Activated CD4-positive, alpha-beta T cell treated with anti-CD3 and anti-CD28 coated beads, Interleukin-2, amount 50 U/mL, for 24 hours (primary cell): ENCODE measurements at places on chromosomes 13 and 19.

DNA sequence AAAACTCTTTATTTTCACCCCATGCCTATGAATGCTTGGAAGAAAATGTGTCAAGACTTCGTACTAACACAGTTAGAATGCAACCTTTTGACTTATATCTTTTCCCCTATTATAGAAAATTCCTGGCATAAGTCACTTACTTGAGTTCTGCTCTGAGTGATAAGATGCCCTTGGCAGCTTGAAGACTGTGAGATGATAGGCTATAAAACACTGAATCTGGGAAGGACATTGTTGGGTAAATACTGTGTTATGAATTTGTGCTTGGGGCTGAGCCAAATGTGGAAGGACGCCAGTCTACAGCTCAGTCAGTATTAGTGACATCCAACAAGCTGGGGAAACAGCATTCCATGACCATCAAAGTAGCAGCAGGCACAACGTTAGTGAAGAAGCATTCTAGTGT lies 368.0 kb upstream of the SGCG start:
- DNase-seq: no peak

DNA sequence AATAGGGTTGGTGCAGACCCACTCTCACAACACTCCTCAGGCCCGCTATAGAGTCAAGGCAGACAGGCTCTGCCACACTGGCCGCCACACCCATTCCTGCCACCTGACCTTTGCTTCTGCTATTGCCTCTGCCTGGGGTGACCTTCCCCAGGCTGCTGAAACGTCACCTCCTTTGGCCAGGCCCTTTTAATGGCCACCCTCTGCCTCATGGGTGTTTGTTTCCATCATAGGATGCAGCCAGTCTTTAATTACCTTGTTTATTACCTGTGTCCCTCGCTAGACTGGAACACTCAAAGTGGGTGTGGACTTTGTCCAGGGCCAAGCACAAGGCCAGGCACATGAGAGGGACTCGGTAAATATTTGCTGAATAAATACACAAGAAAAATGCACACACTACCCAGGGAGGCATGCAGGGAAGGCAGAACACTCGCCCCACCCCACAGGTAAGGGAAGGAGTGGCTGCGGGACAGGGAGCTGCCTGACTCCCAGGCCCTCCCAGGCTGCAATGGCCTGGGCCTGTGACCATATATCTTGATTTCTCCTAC lies 3.2 kb downstream of the LSM4 start:
- no peak for DNase-seq

- no peak for DNase-seq
These were observed 192.8 kb upstream of the IRS2 start for GRCh38 chr13:109979228-109979627.

DNA sequence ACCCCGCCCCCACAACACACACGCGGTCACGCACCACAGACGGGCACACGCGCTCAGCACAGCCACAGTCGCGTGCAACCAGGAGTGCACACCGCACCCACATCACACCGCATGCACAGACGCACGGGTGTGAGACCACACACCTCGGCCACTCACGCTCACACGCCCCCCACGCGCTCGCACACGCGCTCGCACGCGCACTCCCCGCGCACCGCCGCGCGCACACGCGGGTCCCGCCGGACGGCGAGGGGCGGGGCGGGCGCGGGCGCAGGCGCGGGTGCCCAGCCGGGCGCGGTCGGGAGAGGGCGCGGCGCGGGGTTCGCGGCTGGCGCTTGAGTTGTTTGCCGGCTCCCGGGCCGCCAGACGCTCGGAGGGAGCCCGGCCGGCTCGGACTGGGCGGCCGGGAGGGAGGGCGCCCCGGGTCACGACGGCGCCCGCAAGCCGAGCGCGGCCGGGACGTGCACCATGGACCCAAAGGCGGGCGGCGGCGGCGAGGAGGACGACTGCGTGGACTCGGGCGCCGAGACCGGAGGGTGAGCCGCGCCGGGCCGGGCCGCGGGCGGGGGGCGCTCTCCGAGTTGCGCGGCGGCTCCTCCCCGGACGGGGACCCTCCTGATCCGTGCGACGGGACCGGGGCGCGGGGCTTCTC lies at the start of gene FAM124A:
Gene FAM124A (plus strand): TSS at position 362 of the 649 bp plus-strand sequence. CDS start 104 bp downstream, at position 466.
- peak; percentile 21 for DNase-seq

DNA sequence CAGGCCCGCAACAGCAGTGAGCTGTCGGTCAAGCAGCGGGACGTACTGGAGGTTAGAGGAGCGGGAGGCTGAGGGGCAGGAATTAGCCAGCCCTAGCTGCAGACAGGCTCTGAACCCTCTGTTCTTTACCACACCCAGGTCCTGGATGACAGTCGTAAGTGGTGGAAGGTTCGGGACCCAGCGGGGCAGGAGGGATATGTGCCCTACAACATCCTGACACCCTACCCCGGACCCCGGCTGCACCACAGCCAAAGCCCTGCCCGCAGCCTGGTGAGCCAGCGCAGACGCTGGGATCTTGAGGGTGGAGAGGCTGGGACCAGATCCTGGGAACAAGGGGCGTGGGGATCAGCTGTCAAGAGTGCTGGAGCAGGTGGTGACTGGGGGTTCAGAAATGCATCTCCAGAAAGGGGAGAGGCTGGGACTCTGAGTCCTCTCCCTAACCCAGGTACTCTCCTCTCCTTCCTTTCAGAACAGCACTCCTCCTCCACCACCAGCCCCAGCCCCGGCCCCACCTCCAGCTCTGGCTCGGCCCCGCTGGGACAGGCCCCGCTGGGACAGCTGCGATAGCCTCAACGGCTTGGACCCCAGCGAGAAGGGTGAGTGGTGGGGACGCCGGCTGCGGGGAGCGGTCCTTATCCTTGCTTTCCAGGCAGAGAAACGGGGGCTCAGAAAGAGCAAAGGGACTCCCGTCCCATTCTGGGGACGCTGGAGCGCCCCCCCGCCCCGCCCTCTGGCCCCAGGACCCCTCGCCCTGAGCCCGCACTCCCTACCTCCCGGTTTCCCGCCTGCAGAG lies 10.4 kb downstream of the EPS8L1 start:
- no peak for DNase-seq

DNA sequence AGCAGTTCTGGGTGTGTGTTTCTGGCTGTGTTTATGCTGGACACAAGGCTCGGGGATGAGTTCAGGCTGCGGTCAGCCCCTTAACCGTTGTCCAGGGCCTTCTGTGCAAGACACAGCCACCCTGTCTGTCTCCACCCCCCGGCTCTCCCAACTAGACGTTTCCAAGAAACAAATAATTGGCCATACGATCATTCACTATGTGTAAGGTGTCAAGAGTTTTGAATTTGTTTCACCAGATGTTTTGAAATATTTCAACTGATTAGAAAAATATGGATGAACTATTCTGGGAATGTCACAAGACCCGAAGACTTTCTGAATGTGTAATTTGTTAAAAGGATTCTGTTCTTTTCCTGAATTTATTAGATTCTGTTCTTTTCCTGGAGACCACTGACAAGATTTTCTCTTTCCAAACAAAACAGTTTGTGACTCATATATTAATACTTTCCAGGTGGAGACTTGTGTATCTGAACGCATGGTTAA lies 318.2 kb downstream of the MYO16 start:
- DNase-seq: no peak

DNA sequence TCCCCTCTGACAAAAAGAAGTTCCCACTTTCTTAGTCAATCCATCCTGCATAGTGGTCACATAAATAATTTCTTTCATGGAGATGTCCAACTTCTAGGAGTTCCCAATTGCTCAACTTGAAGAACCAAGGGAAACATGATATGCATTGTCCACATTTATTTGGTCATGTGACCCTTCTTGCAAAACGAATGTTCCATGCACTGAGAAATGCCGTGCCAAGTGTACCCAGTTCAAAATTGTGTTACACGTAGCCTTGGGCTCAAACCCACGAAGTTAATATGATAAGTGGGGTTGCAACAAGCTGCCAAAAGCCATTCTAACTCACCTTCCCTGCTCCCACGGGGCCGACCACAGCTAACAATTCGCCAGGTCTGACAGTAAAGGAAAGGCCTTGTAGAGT lies 113.1 kb downstream of the ABCC4 start:
- no peak for DNase-seq

DNA sequence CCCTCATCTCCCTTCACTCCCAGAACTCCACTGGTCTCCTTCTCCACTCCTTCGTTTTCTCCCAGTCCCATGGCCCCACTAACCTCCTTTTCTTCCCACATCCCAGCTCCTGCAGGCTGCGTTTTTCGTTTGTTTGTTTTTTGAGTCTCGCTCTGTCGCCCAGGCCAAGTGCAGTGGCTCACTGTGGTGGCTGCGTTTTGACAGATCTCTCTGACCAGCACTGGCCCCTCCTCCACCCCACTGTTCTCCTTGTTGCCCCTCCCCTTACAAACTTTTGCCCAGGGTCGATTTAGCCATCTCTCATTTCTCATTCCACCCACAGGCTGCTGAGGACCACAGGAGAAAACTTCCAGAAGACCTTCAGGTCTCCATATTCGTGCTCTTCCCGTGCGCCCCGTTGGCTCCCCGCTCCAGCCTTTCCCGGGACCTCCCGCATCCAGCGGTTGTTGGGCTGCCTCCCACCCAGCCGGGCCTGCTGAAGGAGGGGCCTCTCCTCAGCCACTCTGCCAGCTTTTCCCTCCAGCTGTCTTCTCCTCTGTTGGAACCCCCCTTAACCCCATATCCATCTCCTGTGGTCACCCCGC lies 40.6 kb upstream of the GJB6 start:
- no peak for DNase-seq

DNA sequence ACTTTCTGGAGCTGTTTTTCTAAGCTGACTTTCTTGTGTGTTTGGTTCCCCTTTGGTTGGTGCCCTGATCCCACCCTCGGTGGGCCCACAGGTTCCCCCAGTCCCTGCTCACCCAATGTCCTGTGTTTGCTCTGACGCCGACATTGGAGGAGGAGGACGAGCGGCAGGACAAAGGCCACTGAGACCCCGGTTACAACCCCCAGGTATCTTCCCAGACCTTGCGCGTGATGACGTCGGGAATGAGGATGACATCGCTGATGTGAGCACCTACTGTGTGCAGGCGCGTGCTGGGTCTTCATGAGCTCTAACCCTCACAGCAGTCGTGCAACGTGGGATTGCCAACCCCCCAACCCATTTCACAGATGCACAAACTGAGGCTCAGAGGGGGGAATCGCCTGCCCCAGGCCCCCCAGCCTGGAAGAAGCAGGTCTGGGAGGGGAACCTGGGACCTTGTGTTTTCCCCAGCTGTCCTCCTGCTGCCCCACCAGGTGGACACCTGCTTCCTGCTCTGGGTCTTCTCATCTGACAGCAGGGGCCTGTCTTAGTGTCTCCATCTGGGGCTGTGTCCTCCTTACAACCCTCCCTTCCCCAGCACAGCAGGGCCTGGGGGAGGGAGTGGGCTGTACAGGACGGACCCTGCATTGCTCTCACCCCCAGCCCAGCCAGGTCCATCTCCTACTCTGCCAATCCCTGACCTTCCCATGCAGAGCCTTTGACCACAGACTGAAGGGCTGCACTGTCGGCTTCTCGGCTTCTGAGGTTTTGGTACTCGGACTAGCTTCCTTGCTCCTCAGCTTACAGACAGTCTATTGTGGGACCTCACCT lies 4.7 kb upstream of the LILRA6 start:
- DNase-seq: no peak

DNA sequence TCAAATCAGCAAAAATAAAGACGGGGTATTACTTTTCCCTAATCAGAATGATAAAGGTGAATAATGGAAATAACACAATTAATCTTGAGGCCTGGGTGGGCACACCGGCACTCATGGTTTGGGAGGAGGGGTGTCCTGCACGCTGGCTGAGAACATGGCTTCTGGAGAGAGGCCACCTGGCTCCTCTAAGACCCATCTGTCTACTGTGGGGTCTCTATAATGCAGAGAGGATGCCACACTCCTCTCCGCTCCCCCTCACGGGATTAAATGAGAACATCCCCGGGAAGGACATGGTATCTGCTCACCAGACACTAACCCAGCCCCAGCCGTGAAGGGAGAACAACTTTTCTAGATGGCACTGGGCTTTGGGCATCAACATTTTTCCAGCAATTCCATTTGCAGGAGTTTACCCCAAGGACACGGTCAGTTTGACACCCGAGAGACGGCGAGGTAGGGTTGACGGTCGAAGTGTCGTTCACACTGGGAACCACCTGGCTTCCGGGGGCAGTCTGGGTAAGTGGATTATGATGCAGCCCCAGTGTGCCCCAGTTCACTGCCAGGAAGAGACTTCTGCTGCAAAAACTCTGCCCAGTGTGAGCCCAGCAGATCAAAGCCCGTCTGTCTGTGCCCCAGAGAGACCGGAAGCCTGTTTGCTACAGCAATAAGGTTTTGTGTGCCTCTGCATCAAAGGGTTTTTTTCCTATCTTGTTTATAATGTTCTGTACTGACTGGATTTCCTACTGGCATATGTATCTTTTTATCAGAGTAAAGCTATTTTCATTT lies 56.6 kb downstream of the CEBPG start:
- no peak for DNase-seq

DNA sequence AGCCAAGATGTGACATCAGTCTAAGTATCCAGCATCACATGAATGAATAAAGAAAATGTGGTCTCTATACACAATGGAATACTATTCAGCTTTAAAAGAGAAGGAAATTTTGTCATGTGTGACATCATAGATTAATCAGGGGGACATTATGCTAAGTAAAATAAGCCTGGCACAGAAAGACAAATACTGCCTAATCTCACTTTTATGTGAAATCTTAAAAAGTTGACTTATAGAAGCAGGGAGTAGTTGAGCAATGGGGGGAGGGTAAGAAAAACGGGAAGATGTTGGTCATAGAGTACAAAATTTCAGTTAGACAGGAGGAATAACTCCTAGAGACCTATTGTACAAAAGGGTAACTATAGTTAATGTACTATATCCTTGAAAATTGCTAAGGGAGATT lies 10.4 kb upstream of the LCP1 start:
- no peak for DNase-seq

GRCh38 chr19:2577722-2578335 lies 101.9 kb downstream of the GADD45B start:
- no peak for DNase-seq

DNA sequence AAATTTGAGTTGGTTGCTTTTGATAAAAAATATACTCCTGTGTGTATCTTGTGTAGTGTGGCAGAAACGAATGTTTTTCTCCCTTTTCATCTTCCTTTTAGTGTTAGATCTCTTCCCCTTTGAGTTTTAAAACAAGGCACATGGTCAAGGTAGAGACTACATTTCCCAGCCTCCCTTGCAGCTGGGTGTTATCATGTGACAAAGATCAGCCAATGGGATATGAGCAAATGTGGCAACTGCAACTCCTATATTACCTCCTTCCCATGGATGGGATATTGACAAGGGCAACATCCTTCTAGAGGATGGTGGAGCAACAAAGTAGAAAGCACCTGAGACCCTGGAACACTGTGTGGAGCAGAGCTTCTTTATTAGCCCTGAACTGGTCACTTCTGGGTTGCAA lies 42.4 kb downstream of the ADGRE3 start:
- no peak for DNase-seq
